SK-N-SH (cell line): ENCODE measurements at places on chromosomes 4 and X. TPM values are rescaled to one million over a fixed set of nuclear protein-coding genes. Genes with fewer than 3 reads are reported as not detected.

- no peaks in the 10 kb centered on the region for H3K4me1 ChIP-seq
- no peak overlapping the region for H3K4me3 ChIP-seq
- peaks cover 6% of the 10 kb centered on the region; the same call in 1 of the 2 replicates for H3K27me3 ChIP-seq
- no peak overlapping the region for H3K27ac ChIP-seq
- DNase-seq: no peak
These were observed 4.8 kb upstream of the JCHAIN start for GRCh38 chr4:70671091-70671490.

DNA sequence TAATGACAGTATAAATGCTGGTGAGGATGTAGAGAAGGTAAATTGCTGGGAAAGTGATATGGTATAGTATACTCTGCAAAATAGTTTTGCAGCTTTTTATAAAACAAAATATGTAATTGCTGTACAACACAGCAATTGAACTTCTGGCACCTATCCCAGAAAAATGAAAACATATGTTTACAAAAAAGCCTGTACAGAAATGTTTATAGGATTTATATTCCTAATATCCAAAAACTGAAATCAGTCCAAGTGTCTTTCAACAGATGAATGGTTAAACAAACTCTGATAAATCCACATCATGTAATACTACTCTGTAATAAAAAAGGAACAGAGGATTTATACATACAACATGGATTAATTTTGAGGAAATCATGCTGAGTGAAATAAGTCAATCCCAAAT is 198.4 kb upstream of the ACTRT1 start:
- H3K27ac ChIP-seq: no peak overlapping the region
- H3K36me3 ChIP-seq: no peaks in the 10 kb centered on the region
- no peak overlapping the region for H3K4me3 ChIP-seq

DNA sequence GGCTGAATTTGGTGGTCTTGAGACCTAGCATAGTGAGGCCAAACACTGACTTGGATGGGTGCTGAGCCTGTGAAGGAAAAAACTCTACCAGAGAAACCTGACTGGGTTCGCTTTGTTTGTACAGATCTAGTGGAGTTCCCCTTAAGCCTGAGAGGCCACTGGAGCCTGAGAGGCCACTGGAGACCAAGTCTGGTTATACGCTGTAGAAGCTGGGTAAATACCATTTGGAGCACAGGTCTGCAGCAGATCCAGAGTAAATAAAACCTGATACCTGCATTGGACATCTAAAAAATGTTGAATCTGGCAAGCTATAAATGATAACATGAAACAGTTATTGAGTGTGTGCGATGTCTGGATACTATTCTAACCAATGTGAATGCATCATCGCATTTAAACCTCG is 104.3 kb upstream of the IGSF1 start:
- no peak overlapping the region for H3K27ac ChIP-seq
- no peaks in the 10 kb centered on the region; the same call in 1 of the 2 replicates for H3K4me1 ChIP-seq
- no peaks in the 10 kb centered on the region for H3K27me3 ChIP-seq
- no peak for DNase-seq
- no peak overlapping the region for H3K4me3 ChIP-seq

DNA sequence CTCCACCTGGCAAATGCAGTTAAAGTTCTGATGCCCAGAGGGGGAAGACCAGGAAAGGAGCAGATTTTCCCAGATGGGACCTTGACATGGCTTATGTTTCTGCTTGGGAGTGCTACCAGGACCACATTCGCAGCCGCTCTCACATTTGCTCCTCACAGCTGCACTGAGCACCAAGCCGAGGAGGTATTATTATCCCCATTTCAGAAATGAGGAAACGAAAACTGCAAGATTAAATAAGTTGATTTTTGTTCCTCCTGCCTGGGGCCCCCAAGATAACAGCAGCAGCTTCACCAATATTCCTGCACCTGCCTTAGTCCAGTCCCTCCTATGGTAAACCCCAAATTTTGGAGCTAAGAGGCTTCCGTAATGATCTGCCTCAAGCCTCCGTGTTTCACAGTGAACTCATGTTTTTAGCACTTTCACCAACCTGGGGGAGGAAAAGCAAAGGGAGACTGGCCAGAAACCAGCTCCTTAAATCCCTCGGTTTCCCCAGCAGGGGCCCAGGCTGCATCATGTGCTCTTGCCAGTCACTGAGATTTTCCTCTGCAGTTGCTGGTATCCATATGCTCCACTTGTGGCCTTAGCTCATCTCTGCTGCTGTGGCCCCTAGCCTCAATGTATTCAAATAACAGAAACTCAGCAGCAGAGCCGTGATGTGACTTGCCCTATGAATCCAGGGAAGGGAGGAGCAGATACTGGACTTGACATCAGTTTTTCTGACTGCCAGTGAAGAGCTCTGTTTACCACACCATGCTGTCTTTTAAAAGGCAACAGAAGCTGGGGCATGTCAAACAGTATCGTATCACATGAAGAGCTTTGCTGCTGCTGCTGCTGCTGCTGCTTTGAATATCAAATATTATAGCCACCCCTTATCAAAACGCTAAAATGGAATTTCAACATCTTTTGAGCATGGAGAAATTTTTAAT is 95.5 kb upstream of the KLHL13 start:
- no peak overlapping the region for H3K4me3 ChIP-seq
- H3K4me1 ChIP-seq: peaks cover 25% of the 10 kb centered on the region
- no peak overlapping the region for H3K27ac ChIP-seq
- no peaks in the 10 kb centered on the region for H3K27me3 ChIP-seq
- H3K36me3 ChIP-seq: no peaks in the 10 kb centered on the region

- no peaks in the 10 kb centered on the region for H3K4me1 ChIP-seq
- H3K4me3 ChIP-seq: no peak overlapping the region
- no peak overlapping the region for H3K27ac ChIP-seq
These were observed 45.9 kb downstream of the VSIG4 start for GRCh38 chrX:65993915-65994460.

DNA sequence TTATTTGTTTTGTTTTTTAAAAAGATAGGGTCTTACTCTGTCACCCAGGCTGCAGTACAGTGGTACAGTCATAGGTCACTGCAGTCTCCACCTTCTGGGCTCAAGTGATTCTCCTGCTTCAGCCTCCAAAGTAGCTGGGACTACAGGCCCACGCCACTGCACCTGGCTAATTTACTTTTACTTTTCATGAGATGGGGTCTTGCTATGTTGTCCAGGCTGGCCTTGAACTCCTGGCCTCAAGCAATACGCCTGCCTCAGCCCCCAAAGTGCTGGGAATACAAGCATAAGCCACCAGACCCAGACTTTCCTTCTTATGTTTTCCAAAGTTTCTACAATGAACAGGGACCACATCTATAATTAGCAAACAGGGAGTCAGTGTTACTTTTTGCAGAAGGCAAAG is 37.9 kb upstream of the MXD4 start:
- no peak overlapping the region for H3K27ac ChIP-seq
- no peaks in the 10 kb centered on the region for H3K27me3 ChIP-seq
- H3K4me1 ChIP-seq: no peaks in the 10 kb centered on the region
- no peak overlapping the region for H3K4me3 ChIP-seq

DNA sequence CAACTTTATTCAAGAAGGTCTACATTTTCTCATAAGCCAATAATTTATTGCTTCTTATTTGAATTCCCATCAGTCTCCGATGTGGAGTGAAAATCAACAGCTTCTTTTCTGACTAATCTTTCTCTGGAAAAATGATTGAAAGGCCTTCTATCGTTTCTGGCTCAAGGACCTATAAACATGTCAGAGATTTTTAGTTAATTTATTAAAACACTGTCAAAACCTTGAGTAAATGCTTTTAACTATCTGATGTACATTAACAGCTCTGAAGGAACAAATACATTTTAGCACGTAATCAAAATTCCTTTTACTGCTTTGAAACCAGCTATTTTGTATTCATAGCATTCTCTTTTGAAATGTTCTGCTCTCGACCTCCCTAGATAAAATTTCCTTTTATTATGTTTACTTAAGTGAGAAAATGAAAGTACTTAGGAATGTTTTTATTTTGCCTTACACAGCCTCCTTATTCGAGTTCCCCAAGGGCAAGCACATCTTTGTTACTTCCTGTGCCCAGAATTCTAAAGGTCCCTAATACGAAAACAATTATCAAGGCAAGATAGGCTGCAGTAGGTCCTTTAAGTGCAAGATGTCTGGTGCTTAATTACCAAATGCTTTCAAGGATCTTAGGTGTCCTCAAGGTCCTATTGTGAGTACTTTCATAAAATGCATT is 3.1 kb upstream of the ZFX start:
- peak overlapping the region; percentile 78 for H3K27ac ChIP-seq
- H3K4me3 ChIP-seq: peak overlapping the region; percentile 9; the same call in 1 of the 2 replicates
- no peaks in the 10 kb centered on the region for H3K27me3 ChIP-seq
- no peaks in the 10 kb centered on the region for H3K36me3 ChIP-seq
- no peak for DNase-seq

DNA sequence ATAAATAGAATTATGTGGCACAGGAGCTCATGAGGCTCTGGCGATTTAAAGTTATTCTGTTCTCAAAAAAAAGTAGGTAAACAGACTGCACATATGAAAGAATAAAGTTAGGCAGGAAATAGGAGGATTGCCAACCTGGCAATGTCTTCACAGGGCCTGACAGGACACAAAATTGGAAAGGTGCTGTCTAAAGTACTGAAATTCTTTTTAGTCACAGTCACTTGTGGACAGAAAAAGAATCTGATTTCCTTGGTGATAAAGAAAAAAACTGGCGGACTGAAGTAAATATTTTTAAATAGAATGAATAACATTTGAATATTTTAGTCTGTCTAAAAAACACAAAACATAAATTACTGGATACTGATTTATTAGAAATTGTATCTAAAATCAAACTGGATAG is 124.4 kb downstream of the VEGFC start:
- H3K4me1 ChIP-seq: 0 out of 2 replicates have a peak, but pooled peaks cover 6% of the 10 kb centered on the region
- DNase-seq: no peak
- H3K27me3 ChIP-seq: no peaks in the 10 kb centered on the region
- peaks cover 5% of the 10 kb centered on the region; the same call in 1 of the 2 replicates for H3K36me3 ChIP-seq
- no peak overlapping the region for H3K27ac ChIP-seq

- peak overlapping the region; percentile 53; the same call in 1 of the 2 replicates for H3K27ac ChIP-seq
- H3K36me3 ChIP-seq: no peaks in the 10 kb centered on the region
- DNase-seq: no peak
- H3K4me1 ChIP-seq: peaks cover 15% of the 10 kb centered on the region; the same call in 1 of the 2 replicates
These were observed 22.2 kb downstream of the ARHGAP10 start for GRCh38 chr4:147754037-147754445.

GRCh38 chrX:9456250-9457074 is 8.4 kb upstream of the TBL1X start:
- H3K27me3 ChIP-seq: no peaks in the 10 kb centered on the region
- no peaks in the 10 kb centered on the region for H3K36me3 ChIP-seq
- no peak overlapping the region for H3K27ac ChIP-seq
- no peak for DNase-seq
- H3K4me1 ChIP-seq: no peaks in the 10 kb centered on the region
- H3K4me3 ChIP-seq: no peak overlapping the region

GRCh38 chr4:14726877-14727361 is 275.4 kb upstream of the CPEB2 start:
- no peaks in the 10 kb centered on the region for H3K27me3 ChIP-seq
- H3K4me1 ChIP-seq: no peaks in the 10 kb centered on the region
- no peaks in the 10 kb centered on the region for H3K36me3 ChIP-seq
- no peak overlapping the region for H3K27ac ChIP-seq
- DNase-seq: no peak
- H3K4me3 ChIP-seq: no peak overlapping the region

DNA sequence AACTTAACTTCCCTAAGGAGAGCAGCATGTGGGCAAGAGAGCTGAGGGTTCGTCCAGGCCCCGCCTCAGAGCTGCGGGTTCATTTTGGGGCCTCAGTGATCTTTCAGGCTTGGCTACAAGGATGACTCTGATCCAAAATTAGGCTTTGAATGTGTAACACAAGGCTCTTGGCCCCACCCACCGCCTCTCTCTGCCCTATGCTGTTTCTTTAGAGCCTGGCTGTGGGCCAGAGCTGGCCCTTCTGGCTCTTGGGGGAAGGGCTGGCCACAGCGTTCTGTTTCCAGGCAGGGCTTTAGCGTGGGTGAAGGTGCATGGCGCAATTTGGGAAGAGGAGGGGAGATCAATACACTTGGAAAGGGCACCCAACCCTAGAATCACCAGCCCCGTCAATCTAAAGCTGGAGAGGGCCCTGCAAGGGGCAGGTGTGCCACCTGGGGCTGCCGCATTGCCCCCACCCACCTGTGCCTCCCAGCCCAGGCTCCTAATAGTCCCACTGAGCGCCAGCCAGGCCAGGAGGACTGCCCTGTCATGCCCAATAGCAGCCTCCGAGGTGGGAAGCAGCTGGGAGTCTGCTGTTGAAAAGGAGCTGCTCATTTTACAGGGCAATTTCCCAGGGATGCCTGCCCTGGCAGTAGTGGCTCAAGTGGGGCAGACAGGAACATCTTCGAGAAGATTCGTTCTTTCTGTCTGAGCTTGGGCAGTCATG is 84.5 kb upstream of the MAML3 start:
- H3K27me3 ChIP-seq: no peaks in the 10 kb centered on the region
- H3K27ac ChIP-seq: peak overlapping the region; percentile 84
- no peaks in the 10 kb centered on the region for H3K36me3 ChIP-seq
- peaks cover 40% of the 10 kb centered on the region for H3K4me1 ChIP-seq

DNA sequence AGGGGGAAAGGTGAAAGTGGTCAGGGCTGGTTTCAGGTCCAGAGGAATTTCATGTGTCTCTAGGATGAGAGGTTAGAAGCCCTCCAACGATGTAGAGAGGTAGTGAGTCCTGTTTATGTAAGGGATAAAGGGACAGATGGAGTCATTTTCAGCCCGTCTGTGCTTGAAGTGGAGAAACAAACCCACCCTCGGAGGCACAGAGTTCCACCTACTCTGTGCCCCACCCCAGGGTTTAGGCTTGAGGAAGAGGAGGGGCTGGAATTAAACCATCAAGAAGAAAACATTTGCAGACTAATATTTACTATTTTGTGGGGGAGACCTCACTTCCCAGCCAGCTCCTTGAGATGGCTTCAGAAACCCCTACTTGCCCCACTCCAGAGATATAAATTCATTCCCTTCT is 868 bp upstream of the GNL3L start:
- no peak for DNase-seq
- no peaks in the 10 kb centered on the region; the same call in 1 of the 2 replicates for H3K27me3 ChIP-seq
- no peak overlapping the region for H3K4me3 ChIP-seq
- peak overlapping the region; percentile 92; the same call in 1 of the 2 replicates for H3K27ac ChIP-seq
- peaks cover 10% of the 10 kb centered on the region for H3K36me3 ChIP-seq

DNA sequence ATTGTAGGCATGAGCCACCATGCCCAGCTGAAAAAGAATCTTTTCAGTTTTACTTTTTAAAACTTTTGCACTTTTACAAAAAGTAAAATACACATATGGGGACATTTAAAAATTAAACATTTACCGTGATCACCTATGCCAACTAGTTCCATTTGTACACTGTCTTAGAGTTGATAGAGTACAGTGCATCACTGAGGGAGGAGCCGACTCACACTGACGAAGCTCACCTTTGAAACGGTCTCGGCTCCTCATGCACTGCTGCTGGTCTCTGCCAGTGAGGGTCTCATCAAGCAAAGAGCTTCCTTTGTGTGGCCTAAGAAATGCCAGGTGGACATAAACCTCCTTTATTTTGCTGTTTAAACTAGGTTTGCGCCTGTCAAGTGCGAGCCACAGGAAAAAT is 50.0 kb downstream of the GRK4 start:
- H3K27me3 ChIP-seq: no peaks in the 10 kb centered on the region
- DNase-seq: no peak
- no peak overlapping the region for H3K4me3 ChIP-seq
- no peak overlapping the region for H3K27ac ChIP-seq

The TLR10 gene
- not detected in 2 replicates for polyA plus RNA-seq

The RNF175 gene
- polyA plus RNA-seq: 0.06 and 0.10 TPM in 2 replicates

The GPRASP2 gene
- 12.3 TPM in 2 replicates for polyA plus RNA-seq

The CLCN4 gene
- 1.1 and 1.5 TPM in 2 replicates for polyA plus RNA-seq

The SSX4 gene
- not detected in 2 replicates for polyA plus RNA-seq

The FAM9B gene
- polyA plus RNA-seq: 0.03 and 0.06 TPM in 2 replicates

The NAAA gene
- polyA plus RNA-seq: 3.4 and 3.5 TPM in 2 replicates

The ARMCX2 gene
- 32.9 and 38.1 TPM in 2 replicates for polyA plus RNA-seq

The CT45A3 gene
- not detected in 2 replicates for polyA plus RNA-seq

The CNGA1 gene
- 0.23 and 0.45 TPM in 2 replicates for polyA plus RNA-seq

The RTL3 gene
- polyA plus RNA-seq: 0.64 and 0.80 TPM in 2 replicates

The NKX3-2 gene
- polyA plus RNA-seq: 0.15 and 0.16 TPM in 2 replicates
